ENCODE measurements at places on chromosomes 6 and 20.

DNA sequence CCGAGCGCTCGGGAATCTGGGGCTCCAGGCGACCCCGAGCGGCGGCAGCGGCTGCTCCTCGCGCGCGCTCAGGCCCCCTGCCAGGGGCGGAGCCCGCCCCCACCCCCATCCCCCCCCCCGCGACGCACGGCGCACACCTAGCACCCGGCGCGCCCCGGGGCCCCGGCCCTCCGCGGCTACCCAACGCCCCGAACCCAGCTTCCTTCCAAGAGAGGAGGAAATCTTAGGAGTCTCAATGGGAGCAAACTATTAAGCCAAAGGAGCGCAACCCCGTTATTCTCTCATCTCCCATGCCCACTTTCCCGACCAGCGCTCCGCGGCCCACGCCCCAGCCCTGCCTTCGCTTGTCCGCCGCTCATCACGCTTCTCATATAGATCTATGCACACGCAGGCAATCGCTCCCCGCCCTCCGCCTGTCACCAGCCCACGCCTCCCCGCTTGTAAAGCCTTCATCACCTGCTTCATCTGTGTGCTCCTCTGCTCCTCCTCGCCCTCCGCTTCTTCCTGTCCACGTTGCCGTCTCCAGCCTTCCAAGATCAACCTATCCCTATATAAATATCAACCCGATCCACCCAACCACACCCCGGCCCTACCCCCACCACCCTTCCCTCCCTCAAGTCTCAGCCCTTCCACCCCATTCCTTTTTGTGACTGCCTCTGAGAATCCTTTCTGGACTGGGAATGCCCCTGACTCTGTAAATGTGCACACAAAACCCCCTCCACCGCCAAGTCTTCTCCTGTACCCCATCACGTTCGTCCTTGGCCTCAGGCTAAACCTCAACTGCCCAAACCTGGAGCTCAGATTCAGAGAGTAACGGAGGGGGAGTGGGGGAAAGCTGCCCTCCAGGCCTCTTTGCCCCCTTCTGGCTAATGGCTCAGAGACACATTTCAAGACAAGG lies at the start of gene DLK2:
Gene DLK2 (minus strand): TSS at position 18 of the 898 bp plus-strand sequence. CDS start 723 bp downstream, outside the sequence.
- H3K4me3 ChIP-seq = peak within 1 kb of the TSS; percentile 65
- peaks cover 15% of the 10 kb centered on the region for H3K4me1 ChIP-seq
- H3K27me3 ChIP-seq = peaks cover 3% of the 10 kb centered on the region
- no peak for DNase-seq
- H3K27ac ChIP-seq = no peak within 1 kb of the TSS

GRCh38 chr6:21592953-21593352 lies 598 bp upstream of the SOX4 start:
- DNase-seq = no peak
- peaks cover 7% of the 10 kb centered on the region for H3K36me3 ChIP-seq
- peaks cover 8% of the 10 kb centered on the region for H3K4me1 ChIP-seq
- no peaks in the 10 kb centered on the region for H3K27me3 ChIP-seq

DNA sequence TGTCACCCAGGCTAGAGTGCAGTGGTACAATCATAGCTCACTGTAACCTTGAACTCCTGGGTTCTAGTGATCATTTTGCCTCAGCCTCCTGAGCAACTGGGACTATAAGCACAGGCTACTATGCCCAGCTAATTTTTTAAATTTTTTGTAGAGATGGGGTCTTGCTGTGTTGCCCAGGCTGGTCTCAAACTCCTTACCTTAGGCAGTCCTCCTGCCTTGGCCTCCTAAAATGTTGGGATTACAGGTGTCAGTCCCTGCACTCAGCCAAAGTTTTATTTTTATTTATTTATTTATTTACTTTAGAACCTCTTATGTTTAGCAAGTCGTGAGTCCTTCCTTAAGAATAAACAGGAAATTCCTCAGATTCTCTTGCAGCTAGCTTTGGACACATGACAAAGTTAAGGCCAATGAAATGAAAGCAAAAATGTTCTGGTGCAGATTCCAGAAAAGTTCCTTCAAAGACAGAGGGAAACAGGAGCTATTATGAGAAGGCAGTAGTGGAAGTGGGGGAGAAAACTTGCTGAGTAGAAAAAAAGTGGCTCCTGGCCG lies 19.1 kb downstream of the PIM1 start:
- H3K4me1 ChIP-seq = peaks cover 87% of the 10 kb centered on the region
- no peaks in the 10 kb centered on the region for H3K36me3 ChIP-seq
- DNase-seq = no peak
- H3K27me3 ChIP-seq = no peaks in the 10 kb centered on the region
- no peak overlapping the region for H3K4me3 ChIP-seq
- H3K27ac ChIP-seq = peak overlapping the region; percentile 85

DNA sequence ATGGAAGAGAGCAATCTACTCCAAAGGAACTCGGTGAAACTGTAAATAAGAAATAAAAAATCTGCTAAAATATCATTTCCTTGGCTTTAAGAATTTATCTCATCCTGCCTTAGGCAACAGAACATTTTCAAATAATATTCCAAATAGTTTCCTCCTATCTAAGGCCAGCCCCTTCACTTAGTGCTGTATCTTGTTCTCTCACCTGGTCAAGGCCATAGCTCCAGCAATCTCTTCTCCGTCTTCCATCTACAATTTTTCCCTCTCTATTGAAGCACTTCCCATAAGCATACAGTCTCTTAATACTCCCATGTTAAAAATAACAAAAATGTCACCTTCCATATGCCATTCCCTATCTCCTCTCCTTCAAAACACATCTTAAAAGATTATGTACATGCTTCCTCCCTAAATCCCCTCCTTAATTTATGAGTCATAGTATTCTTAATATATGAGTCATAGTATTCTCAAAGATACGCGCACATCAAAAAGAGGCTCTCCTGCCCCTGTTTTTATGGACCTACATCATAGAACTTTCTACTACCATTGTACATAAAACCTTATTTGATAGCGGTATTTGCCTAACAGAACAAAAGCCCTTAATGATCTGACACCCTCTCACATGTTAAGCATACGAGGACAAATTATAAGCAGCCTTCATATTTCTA lies 146.9 kb downstream of the PDE10A start:
- H3K4me3 ChIP-seq = no peak overlapping the region
- H3K27me3 ChIP-seq = no peaks in the 10 kb centered on the region
- H3K36me3 ChIP-seq = no peaks in the 10 kb centered on the region
- DNase-seq = no peak

DNA sequence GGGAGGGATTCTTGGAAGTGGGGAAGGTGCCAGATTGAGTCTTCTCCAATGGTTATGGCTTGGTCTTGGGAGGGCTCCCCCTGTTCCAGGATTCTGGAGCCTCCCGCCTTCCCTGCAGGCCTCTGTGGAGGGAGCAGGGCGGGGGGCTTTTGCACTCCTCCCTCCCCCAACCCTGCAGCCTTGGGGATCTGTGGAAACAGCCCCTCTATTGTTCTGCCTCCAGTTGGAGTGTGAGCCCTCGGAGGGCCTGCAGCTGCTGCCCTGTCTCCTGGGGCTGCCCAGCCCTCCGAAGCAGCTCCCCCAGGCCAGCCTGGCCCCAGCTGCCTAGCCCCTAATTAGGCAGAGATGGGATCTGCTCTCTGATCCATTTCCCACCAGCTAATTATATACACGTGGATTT lies 14.7 kb downstream of the FAM110A start:
- no peaks in the 10 kb centered on the region for H3K27me3 ChIP-seq
- H3K4me1 ChIP-seq = peaks cover 54% of the 10 kb centered on the region
- peaks cover 9% of the 10 kb centered on the region for H3K36me3 ChIP-seq
- H3K4me3 ChIP-seq = no peak overlapping the region
- DNase-seq = no peak
- H3K27ac ChIP-seq = peak overlapping the region; percentile 67

- peak overlapping the region; percentile 94 for H3K27ac ChIP-seq
- H3K4me1 ChIP-seq = peaks cover 9% of the 10 kb centered on the region
- peak; percentile 76 for DNase-seq
- H3K4me3 ChIP-seq = peak overlapping the region; percentile 72
Observed at GRCh38 chr6:26249707-26249956, 115.4 kb upstream of the BTN3A2 start.

Data from common myeloid progenitor, CD34-positive (primary cell).